Dorsolateral prefrontal cortex (tissue), 122 donors: ENCODE measurements at places on chromosomes 16 and 17. TPM values are rescaled to one million over a fixed set of nuclear protein-coding genes. Genes with fewer than 3 reads are reported as not detected.

DNA sequence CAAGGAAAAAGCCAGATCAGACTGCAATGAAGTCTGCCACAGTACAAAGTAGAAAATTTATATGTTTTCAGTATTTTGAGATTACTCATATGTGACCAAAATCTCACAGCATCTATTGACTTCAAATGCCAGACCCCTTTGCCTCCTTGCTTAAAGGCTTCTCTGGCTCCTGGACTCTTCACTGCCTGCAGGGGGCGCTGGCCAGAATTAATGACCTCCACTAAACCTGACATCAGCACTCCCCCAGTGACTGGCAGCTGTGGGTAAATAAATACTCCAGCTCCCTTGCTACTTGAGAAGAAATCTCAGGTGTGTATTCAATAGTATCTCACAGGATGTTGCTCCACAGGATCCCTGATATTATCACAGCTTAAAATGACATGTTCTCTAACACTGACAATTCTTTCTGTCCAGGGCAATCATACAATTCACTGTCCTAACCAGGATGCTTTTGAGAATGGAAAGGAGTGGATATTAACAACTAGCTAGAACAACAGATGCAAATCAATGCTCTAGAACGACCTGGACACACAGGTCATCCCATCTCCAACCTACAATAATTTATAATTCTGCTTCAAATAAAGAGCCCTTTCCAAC is 4.0 kb downstream of the BECN1 start:
- no peak for DNase-seq

DNA sequence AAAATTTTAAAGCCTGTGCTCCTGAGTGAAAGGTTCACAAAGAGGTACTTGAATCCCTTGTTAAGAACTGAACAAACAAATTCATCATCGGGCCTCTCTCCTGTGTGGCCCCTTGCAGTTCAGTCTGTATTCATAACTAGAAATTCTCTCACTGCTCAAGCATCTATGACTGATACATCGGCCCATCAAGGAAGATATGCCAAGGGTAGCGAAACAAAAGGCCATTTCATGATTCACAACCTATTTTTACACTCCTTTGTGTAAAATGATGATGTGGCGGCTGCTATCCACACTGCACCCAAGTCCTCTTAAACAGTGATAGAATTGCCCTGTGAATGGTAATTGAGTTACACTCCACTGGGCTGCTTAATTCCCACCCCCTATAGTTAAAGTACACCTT is 204.6 kb downstream of the STX8 start:
- no peak for DNase-seq

SCN4A gene
- total RNA-seq, result 0.10 TPM

GRCh38 chr16:66025751-66026150 is 340.7 kb upstream of the CDH5 start:
- DNase-seq, result no peak

DNA sequence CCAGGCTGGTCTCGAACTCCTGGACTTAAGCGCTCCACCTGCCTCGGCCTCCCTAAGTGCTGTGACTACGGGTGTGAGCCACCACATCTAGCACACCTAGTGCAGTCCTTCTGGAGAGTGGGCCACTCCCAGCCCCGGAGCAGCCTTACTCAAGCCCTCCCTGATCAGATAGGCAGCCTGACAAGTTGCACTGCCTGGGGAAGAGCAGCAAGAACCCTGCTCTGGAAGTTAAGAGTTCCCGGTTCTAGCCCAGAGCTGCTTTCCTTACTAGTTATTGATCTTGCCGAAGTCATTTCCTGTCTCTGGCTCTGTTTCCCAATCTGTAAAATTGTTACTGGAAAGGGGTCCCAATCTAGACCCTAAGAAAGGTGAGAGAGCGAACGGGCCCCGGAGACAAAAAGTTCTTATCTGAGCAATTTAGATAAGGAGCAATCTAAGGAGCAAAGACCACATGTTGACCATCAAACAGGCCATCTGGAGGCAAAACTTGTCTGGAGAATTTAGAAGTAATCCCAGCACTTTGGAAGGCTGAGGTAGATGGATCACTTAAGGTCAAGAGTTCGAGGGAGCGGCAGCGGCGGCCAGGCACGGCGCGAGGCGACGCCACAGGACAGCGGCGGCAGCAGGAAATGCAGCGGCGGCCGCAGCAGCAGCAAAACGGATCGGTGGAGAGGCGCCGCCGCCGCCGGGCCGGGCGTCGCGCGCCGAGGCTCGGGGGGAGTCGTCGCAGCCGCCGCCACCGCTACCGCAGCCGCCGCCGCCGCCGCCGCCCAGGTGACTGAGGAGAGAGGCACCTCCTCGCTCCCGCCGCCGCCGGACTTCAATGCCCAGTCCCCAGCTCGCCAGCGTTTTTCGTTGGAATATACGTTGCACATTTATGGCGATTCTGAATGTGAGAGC is 4.3 kb upstream of the NAGLU start:
- no peak for DNase-seq

DNA sequence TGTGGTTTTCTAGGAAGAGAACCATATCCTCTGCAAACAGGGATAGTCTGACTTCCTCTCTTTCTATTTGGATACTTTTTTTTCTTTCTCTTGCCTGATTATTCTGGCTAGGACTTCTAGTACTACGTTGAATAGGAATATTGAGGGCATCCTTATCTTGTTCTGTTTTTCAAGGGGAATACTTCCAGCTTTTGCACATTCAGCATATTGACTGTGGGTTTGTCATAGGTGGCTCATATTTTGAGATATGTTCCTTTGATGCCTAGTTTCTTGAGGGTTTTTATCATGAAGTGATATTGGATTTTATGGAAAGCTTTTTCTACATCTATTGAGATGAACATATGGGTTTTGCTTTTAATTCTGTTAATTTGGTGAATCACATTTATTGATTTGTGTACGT is 269.8 kb downstream of the MAP2K6 start:
- DNase-seq, result no peak

DNA sequence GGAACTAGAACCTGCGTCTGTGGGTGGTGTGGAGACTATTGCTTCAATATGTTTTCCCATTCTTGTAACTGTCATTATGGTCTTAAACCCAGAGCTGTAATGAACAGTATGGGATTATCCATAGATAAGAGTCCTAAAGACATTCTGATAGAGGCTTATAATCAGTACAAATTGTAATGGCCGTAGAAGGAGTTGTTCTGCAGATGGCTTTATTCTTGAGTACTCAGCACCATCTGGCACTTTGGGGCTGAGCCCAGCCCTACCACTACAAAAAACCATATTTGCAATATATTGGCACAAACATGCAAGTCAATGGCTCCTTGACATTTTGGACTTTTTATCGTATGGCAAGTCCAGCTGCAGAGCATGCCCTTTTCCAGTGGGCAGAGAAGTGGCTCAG is 150.0 kb downstream of the HS3ST4 start:
- no peak for DNase-seq

GRCh38 chr16:57999971-58000705 is at the start of gene ZNF319:
Gene ZNF319 (minus strand): TSS chr16:58000672. CDS start chr16:57998265, 2,407 bp downstream.
- DNase-seq, result no peak

KRTAP1-5 gene
- not detected for total RNA-seq

DNA sequence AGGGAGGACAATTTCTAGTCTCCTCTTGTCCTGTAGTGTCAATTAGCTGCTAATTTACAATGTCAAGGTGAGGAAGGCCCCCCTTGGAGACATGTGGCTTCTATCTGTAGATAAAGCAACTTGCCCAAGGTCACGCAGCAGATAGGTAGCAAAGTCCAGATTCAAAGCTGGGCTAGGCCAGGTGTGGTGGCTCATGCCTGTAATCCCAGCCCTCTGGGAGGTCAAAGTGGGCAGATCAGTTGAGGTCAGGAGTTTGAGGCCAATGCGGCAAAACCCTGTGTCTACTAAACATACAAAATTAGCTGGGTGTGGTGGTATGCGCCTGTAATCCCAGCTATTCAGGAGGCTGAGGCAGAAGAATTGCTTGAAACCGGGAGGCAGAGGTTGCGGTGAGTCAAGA is 11.1 kb downstream of the TRPV3 start:
- DNase-seq, result no peak
